ENCODE measurements at places on chromosomes 5 and 9.
A peak's percentile ranks its signal among the peaks of the same experiment; 100 is the strongest.

DNA sequence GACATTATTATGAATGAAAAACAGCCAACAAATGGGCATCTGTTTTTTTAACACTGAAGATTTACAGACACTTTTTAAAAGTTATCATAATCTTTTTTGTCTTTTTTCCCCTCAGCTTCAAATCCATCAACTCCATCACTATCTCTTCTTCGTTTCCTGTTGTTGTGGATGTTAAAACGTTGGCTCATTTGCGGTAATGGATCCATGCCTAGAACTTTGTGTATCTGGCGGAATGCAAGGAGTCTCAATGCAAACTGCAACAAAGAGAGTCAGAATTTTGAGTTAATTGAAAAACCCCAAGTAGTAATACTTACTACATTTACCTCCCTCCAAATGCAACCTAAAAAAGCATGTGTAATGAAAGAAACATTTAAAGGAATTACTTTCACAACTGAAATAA lies 42.9 kb upstream of the MTMR12 start:
- DNase-seq = no peak

- DNase-seq = no peak
Measured at GRCh38 chr5:136007271-136007670, 21.5 kb upstream of the TGFBI start.

DNA sequence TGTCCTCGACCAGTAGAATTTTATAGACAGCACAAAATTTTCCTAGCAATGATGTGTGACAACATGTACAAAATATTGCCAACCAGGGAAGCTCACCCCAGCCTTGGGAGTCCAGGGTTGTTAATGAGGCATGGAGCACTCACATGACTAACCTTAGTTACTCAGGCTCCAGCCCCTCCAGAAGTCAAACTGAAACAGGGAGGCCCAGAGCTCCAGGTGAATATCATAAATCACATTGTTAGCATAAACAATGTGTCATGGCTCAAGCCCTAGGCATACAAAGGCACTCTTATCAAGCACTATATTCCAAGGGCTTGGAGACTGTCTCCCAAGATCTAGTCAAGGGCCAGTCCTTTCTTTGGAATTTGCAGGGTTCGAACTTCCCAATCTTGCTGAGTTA lies 44.4 kb downstream of the TNFAIP8 start:
- DNase-seq = no peak

- DNase-seq = no peak
Measured at GRCh38 chr5:107809201-107810034, 138.7 kb upstream of the EFNA5 start.

- DNase-seq = no peak
Measured at GRCh38 chr5:180633283-180634177, 15.9 kb downstream of the FLT4 start.

- peak; percentile 40 for DNase-seq
Measured at GRCh38 chr5:104540448-104540847, 977.9 kb upstream of the NUDT12 start.

DNA sequence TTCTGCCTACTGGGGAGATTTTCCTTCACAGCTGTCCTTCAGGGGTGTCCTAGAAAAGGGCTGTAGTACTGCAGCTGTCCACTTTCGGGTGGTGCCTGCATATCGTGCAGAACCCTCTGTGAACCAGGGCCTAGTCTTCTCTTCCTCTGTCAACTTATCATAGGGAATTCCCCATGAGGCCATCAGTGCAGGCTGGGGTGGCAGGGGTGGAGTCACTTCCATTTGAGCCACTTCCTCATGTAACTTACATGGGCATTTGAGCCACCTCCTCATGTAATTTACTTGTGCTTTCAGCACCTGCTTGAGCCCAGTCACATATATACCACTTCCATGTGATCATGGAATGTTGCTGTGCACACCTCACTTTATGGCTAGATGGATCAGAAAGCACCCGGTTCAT lies 742.0 kb upstream of the RGMB start:
- DNase-seq = no peak

- DNase-seq = no peak
Measured at GRCh38 chr5:14447958-14448911, 133.4 kb upstream of the OTULINL start.

DNA sequence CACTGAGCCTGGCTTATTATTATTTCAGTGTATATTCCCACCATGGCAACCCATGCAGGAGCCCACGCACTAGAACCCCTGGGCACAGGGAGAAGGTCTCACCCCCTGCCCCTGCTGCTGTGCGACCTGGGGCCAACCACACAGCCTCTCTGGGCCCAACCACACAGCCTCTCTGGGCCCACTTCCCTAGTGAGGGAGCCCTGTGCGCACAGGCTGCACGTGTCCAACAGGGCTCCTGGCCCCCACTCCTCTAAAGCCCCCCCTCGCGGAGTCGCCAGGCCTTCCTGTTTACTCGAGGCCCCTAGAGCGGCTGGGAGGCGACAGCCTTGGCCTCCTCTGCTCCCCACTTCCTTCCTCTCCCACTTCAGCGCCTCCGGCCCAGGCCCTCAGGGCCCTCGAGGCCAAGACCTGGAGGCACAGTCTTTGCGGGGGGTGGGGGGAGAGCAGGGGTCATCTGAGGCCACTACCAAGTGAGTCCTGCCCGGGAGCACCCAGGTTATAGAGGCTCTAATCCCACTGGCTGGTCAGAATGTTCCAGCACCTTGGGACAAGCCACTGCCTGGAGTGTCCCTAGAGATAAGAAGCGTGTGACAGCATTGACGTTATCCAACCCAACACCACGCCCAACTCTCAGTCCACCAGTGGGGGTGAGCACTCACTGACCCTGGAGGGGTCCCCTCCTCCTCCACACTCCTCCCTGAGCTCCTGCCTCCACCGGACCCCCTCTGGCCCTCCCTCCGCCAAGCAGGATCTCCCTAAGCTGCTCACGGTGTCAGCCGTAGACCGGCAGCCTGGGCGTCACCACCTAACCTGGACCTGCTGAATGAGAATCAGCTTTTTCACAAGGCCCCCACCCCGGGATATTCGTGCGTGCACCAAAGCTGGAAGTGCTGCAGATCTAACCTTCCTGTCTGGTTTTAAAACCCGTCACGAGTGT lies 7.9 kb upstream of the ENG start:
- no peak for DNase-seq

DNA sequence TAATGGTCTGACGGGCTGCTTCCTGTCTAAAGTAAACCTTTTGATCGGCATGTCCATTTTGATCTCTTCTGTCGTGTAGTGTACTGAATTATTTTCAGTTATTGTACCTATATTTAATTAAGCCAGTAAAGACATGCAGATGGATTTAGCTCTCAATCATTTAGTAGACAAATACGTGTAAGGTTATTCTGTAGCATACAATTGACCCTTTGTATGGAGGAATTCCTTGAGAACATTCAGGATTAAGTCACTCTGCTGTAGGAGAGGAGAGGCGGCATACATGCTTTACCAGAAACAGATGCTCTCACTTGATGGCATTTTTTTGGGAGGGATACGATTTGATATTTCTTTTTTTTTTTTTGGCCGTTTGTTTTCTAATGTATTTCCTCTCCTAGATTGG lies 141.0 kb downstream of the PBX3 start:
- no peak for DNase-seq

DNA sequence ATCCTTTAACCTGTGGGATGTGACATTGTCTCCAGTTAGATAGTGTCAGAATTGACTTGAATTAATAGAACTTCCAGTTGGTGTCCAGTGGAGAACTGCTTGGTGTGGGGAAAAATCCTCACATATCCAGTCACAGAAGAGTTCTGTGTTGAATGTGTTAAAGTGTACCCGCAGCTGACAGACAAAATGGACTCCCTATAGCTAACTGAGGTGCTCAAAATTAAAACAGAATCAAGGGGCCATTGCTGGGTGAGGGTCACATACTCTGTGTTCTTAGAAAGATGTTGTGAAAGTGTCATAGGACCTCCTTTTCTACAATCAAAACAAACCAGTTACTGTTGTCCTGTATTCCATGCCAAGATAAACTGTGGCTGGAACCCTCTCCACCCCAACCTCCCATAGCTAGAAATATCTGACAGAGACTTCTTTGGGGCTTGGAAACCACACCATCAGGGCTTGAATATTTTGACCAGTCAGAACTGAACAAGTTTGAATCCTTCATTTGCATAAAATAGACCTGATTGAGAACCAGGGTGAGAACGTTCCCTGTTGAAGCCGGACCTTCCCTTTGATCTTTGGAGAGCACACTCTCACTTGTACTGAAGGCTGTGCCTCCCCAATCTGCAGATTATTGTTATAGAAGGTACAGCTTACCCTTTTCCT lies 164.0 kb upstream of the ZNF608 start:
- DNase-seq = no peak

DNA sequence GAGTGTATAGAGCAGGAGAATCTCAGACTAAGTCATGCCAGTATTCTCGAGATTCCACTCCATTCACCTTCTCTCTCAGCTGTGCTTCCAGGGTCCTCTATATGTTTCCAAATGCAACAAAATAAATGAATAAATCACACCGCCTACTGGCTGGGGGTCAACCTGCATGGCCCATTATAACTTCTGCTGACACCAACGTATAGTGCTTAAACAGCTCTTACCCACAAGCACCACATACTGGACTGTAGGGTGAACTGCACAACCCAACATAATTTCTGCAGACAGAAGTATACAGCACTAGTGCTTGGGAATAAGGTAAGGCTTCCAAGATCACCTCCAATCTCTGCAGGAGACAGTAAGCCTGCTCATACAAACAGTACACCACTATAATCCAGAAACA lies 33.1 kb upstream of the HTR4 start:
- DNase-seq = peak; percentile 64

- DNase-seq = no peak
Measured at GRCh38 chr5:172004824-172005237, 1.6 kb downstream of the FBXW11 start.

GRCh38 chr5:123116757-123117156 lies 27.7 kb downstream of the PRDM6 start:
- DNase-seq = no peak

GRCh38 chr5:151093476-151093889 lies 12.6 kb upstream of the TNIP1 start:
- DNase-seq = no peak

DNA sequence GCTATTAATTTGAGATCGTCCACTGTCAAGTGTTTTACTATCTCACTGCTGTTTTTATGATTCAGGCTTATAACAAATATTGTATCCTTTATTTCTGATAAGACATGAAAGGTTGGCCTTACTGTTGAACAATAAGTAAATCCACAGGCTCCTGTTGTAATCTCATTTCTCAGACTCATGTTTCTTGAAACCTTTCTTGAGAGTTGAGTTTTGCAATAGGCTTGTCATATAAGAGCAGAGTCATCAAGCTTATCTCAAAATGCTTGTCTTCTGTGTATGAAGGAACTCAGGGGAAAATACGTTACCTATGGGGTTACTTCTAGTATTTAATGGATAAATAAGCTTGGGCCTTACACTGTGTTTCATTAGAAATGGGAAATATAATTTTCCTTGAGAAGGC lies 9.2 kb upstream of the TLX3 start:
- no peak for DNase-seq

DNA sequence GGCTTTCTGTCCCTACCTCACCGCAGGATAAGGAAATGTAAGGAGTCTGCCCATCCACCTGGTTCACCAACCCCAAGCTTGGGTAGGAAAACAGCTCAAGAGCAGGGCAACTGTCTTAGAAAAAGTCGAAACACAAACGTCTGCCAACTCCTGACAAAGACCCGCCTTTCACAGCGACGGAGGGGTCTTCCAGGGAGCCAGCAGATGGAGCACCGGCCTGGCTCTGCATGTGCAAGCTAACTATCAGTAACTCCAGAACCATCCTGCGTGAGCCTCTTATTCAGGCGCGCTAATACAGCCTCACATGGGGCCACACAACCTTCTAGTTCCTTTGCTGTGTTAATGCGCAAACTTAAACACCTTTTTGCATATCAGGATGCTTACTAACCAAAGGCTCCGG lies 26.9 kb downstream of the CAMSAP1 start:
- DNase-seq = no peak

DNA sequence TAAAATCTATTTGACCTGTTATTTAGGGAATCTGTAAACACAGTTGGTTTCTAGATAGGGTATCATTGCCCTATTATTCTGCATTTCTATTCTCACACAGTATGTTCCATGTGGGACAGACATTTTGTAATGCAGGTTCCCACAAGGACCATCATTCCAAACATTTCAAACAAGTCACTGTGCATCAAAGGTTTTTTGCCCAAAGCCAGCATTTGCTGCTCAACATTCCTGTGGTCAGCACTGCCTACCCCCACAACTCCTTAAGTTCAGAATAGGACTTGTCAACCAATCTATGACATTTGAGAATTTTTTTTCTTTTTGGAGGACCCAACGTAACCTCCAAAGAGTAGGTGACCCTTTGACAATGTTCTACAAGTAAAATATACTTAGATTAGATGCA lies 95.7 kb downstream of the LPAR1 start:
- no peak for DNase-seq

DNA sequence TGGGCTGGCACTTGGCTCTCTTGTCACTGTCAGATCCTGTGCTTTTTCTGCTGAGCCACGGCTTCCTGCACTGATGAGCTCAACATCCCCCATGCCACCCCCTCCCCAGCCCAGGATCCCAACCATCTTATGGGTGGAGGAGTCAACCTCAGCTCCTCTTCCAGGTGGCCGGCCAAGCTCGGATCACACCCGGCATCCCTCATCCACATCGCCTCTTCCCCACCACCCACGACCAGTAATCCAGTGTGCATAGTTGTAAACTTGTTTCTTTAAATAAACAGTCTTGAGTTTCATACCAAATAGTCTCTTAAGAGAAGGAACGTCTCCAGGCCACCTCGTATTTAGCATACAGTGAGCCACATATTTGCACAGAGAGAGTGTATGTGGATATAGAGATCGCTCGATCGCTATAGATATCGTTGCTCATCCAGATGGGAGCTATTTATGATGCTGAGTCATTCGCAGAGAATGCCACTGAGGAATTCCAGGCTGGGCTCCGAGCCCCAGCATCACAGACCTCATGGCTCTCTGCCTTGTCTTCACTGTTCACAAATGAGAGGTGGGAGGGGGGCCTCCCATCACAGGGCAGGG lies 61.8 kb upstream of the CPLX2 start:
- DNase-seq = peak; percentile 37

DNA sequence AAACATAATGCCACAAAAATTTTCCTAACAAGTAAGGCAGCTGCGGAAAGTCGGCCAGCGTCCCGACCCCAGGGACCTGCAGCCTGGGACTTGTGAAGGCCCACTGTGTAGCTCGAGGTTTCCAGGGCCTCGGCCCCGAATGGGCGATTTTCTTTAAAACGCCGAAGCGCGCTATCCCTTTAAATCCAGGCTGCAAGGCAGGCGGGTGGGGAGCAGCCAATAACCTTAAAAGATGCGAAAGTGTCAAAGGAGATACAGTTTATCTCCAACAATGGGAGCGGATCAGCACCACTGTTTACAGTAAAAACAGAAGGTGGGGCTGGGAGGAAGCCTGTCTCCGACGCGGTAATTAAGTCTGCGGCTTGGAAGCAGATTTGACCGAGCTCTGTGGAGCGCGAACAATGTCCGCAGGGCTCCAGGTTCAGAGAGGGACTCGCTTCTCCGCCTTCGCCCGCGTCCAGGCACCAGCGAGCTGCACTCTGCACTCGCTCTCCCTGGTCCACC lies 1.7 kb upstream of the ZSWIM6 start:
- DNase-seq = no peak

- DNase-seq = no peak
Measured at GRCh38 chr5:58122848-58123392, 337.0 kb downstream of the PLK2 start.
